Activated CD8-positive, alpha-beta memory T cell treated with anti-CD3 and anti-CD28 coated beads for 48 hours (primary cell): ENCODE measurements at places on chromosomes 16 and 17.

- no peak for DNase-seq
Measured at GRCh38 chr16:81595629-81596292, 151.2 kb downstream of the CMIP start.

DNA sequence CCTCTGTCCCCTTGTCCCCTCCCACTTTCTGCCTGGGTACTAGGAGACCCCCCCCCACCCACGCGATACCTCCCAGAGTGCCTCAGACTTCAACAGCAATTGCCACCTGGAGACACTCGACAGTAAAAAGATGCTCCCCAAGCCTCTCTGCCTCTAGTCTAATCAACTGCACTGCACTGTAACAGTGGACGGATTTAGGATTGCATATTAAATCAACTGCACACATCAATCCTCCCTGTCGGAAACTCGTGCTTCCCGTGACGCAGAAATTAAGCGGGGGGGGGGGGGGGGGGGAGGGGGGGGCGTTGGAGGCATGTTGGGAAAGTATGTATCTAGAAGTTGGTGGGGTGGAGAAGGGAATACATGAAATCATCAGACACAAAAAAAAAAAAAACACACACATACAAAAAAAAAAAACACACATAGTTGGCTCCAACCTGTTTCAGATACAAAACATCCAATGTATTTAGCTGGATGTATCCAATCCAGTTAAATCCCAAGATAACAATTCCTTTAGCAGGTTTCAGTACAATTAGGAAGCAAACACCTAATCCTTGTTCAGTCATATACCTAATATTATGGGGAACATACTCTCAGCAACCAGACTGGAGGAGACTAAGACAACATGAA is 29.7 kb downstream of the FAM222B start:
- DNase-seq: no peak

DNA sequence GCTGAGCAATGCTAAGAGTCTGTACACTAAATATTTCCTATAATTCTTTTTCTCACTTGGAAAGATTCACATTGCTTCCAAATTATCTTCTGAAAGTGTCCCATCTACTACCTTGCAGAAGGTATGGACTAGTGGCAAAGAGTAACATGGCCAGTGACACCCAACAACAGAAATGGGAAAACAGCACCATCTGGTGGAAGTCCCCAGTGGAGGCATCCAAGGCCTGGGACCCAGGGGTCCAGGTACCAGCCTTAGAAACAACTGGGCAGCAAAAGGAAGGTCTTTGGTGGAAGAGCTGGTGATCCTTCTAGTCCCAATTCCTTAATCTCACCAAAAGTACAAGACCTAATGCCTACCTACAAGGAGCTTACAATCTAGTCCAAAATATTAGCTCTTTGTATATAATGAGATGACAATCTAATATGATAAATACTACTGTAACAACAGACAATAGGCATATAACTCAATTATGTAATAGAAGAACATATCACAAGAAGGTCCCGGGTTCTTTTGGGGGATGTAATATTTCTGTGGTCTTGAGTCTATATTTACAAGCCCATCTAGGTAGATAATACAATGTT is 55.3 kb downstream of the SKAP1 start:
- no peak for DNase-seq

DNA sequence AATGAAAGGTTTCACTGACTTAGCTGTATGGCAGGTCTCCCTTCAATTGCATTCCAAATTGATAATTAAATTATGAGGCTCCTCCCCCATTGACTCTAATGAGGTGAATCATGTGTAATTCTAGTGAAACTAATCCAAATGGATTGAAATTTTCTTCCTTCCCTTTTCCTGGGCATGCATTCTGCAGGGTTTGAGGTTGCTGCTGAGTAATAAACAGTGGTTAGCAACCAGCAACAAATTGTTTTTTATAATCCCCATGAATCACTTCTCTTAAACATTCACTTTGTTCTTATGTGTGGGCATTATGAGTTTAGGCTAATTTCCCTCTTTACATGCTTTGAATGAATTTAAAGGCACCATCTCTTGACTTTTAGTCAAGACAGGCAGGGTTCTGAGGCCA is 43.4 kb downstream of the MYOCD start:
- no peak for DNase-seq

DNA sequence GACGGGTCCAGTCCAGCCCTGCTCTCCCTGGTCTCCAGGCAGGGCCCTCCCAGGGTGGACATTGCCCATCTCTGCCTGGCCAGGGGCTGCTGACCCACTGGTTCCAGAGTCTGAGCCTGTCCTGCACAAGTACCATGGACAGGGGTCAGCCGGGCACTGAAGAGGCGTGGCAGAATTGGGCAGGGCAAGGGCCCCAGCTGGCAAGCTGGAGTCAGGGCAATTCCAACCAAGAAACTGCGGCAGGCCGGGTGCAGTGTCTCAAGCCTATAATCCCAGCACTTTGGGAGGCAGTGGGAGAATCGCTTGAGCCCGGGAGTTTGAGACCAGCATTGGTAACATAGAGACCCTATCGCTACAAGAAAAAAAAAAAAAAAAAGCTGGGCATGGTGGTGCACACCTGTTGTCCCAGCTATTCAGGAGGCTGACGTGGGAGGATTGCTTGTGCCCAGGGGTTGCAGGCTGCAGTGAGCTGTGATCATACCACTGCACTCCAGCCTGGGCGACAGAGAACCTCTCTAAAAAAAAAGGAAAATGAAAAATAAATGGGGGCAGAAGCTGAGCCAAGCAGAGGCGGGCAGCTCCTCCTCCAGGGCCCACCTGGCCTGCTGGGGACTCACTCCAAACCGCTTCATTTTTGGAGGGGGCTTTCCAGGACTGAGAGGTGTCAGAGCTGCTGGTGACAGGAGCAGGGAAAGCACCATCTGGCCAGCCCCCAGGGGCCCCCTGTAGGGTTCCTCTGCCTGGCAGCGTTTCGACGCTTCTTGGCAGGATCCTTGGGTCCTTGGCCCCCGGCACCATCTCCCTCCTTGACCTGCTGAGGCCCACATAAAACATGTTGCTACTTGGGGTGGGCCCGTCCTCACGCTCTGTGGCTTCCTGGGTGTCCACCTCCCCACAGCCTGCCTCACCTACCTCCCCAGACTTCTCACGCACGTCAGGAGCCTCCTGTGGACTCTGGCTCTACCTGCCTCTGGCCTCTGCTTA is 2.9 kb upstream of the MAFG start:
- no peak for DNase-seq

GRCh38 chr17:56653877-56654276 is 60.4 kb downstream of the NOG start:
- peak; percentile 17 for DNase-seq

DNA sequence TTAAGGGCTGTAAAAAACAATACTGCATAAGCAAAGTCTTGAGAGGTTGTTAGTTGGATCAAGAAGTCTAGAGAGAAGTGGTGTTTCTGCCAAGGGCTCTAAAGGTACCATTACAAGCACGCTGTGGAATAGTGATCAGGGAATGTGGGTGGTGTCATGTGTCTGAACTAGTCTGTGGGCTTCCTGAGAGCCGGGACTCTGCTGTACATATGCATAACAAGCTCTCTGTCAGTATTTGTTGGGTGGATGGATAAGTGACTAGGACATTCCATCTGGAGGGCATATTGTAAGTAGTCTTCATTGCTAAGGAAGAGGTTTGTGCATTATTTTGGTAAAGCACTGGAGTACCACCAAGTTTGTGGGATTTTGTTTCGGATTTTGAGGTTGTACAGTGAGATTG is 209.5 kb downstream of the LGALS9B start:
- DNase-seq: no peak

GRCh38 chr17:72421128-72422092 is 300.6 kb downstream of the SOX9 start:
- peak; percentile 6 for DNase-seq

DNA sequence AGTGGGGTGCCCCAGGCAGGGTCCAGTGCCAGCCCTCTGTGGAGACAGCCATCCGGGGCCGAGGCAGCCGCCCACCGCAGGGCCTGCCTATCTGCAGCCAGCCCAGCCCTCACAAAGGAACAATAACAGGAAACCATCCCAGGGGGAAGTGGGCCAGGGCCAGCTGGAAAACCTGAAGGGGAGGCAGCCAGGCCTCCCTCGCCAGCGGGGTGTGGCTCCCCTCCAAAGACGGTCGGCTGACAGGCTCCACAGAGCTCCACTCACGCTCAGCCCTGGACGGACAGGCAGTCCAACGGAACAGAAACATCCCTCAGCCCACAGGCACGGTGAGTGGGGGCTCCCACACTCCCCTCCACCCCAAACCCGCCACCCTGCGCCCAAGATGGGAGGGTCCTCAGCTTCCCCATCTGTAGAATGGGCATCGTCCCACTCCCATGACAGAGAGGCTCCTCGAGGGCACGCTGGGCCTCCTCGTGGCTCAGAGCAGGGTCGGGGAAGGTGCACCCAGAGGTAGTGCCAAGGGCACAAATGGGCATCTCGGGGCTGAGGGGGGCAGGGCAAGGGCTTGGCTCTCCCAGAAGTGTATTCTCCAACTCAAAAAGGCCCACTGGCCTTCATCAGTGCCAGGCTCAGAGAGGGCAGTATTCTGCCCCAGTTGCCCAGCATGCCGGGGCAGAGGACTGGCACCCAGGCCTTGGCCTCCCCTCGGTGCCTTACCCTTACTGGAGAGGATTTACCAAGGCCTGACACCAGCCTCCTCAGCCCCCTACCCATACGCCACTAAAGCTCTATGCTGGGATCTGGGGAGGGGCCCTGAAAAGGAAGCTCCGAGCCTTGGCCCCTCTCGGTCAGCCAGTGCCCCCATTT is at the start of gene CDH5:
TSS of gene CDH5 (plus strand) at position 259 of the 867 bp plus-strand sequence. CDS start 12,647 bp downstream, outside the sequence.
- DNase-seq: no peak

DNA sequence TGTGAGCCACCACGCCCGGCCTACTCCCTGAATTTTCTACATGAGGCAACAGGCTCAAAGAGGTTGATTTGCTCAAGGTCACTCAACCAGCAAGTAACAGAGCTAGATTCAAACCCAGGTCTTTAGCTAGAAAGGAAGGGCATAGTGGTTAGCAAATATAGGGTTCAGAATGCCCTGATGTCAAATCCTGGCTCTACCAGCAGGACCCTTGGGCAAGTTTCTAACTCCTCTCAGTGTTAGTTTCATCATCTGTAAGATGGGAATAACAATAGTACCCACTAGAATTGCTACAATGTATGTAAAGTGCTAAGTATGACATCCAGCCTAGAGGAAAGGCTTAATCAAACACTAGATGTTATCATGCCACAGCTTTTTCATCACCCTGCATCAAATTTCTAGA is 19.1 kb upstream of the CYB5B start:
- no peak for DNase-seq

- no peak for DNase-seq
Measured at GRCh38 chr17:79834565-79835469, 4.4 kb downstream of the CBX4 start.

- DNase-seq: no peak
Measured at GRCh38 chr17:958712-959451, 20.7 kb downstream of the NXN start.

DNA sequence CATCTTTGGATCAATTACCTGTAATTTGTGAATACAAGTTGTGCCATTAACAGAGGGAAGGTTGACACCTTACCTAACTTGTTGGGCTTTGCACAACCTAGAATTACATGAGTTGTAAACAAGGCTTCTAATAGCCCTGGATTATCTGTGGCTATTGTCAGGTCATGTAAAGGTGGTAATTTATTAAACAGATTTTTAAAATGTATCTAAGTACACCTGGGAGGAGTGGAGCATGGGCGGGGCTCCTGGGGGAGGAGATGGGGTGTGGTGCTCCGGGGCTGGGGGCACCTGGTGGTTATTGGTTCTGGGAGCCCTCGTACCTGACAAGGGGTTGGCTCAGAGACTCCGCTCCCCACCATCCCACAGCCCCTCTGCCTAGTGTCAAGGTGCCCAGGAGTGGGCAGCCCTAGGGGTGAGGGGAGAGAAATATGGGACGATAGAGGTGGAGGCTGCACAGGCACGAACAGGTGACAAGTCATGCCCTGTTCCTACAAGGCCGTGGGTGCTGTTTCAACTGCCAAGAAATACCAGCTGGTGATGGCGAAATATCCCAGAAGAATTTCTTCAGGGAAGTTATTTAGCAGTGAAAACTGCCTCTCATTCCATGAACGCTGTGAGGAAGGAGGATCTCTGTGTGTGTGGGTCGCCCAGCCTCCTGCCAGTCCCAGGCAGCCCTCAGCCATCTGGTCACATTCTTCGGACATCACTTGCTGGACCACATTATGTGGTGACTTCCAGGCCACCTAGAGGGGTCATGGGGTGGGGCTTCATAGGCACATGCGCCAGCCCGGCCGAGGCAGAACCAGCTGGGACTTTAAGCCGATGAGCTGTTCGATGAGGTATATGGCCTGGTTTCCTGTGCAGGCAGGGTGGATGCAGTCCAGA is 55.5 kb upstream of the IRX3 start:
- DNase-seq: no peak

DNA sequence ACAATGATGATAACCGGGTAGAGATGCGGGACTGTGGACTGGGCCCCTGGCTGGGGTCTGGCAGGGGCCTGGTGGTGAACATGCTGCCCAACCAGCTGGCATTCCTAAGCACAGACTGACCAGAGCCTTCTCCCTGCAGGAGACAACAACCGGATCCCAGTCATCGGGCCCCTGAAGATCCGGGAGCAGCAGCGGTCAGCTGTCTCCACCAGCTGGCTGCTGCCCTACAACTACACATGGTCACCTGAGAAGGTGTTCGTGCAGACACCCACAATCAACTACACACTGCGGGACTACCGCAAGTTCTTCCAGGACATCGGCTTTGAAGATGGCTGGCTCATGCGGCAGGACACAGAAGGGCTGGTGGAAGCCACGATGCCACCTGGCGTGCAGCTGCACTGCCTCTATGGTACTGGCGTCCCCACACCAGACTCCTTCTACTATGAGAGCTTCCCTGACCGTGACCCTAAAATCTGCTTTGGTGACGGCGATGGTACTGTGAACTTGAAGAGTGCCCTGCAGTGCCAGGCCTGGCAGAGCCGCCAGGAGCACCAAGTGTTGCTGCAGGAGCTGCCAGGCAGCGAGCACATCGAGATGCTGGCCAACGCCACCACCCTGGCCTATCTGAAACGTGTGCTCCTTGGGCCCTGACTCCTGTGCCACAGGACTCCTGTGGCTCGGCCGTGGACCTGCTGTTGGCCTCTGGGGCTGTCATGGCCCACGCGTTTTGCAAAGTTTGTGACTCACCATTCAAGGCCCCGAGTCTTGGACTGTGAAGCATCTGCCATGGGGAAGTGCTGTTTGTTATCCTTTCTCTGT is 5.1 kb upstream of the SLC7A6 start:
- DNase-seq: no peak

DNA sequence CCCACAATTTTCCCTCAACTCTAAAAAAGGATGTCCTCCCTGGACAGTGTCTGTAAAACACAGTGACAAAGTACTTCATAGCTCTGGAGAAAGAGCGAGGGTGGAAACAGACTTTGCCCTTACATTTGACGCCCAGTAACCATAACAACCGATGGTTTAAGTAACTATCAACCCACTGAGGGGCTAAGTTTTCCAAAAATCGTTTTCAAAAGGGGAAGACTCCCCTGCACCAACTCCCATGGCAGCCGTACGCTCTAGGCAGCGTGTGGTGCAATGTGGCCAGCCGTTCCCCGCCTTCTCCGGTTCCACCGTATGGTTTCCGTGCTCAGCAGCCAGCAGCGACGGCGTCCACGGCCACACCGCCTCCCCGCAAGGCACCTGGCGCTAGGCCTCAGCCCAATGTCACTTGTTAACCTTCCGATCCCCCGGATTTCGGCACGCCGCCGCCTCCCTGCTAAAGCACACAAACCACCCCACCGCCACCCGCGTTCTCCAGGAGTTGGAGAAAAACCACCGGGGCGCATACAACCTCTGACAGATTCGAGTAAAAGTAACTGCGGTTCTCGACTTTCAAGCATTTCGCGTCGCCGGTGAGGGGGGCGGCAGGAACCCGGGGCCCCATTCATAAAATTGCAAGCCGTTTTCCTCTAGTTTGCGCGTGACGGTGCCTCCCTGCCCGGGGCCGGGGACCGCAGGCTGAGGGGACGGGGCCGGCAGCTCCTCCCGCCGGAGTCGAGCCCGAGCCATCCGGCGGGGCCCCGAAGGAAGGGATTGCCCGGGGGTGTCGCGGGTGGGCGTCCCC is 661 bp downstream of the TEX2 start:
- peak; percentile 37 for DNase-seq
